ENCODE measurements at places on chromosomes 2 and 18.

DNA sequence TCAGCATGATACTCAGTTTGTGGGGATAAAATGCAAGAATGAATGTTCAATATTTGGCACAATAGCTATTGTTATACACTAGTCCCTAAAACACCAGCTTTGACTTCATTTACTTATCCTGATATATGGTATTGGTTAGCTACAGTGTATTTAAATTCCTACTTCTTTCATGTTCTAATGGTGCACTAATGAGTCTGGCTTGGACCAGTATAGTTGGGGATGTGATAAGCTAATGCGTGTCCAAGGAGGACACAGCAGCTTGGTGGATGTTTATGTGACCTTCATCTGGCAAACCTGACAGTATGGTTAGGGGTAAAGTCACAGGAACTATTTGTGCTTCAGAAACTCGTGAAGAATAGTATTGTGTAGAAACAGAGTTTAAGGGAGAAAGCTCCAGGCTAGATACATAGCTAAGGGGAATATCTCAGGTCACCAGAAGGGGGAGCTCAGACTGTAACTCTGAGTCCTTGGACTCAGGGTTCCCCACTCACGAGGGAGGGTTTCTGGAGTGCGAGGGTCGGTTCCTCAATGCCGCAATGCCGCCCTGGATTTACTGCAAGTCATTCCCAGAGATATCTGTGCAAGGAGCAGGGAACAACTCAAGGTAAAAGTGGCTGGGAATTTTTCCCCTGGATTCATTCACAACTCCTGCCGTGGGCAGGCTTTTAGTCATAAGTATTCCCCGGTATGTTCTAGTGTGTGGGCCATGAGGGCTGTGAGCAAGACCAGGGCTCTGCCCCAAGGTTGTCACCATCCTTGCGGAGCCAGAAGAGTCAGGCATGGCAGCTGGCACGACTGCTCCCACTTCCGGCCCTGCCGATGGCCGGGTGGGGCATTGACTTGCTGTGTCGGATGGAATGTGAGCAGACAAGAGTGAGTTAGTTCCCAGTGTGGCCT, 14.5 kb downstream of the IL1R2 start:
- DNase-seq = no peak

- DNase-seq = no peak
Measured at GRCh38 chr18:56391931-56392590, 246.3 kb downstream of the TXNL1 start.

DNA sequence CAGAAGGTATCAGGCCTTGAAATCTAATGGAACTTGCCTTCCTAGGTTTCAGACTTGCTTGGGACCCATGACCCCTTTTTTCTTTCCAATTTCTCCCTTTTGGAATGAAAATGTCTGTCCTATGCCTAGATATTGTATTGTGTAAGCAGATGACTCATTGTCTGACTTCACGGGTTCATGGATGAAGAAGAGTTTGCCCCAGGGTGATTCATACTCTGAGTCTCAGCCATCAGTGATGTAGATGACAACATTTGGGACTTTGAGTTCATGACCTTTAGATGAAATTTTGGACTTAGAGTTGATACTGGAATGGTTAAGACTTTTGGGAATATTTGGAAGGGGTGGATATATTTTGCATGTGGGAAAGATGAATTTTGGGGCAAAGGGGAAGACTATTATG, 11.2 kb upstream of the SCYGR5 start:
- DNase-seq = no peak

GRCh38 chr2:110655701-110656100, 22.2 kb downstream of the BUB1 start:
- DNase-seq = no peak

DNA sequence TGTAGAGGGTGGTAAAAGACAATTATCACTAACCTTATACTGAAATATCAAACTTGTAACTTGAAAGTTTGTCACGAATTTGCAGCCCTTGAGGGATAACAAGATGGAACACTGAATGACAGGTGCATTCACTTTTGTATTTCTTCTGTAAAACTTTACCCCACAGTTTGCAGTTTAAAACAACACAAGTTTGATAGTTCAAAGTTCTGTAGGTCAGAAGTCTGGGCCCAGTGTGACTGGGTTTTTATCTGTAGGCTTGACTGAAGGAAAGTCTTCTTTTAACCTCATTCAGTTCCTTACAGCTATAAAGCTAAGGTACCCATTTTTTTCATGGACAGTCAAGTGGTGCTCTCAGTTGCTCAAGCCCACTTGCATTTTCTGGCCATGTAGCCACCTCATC, 257.1 kb upstream of the NRXN1 start:
- no peak for DNase-seq

DNA sequence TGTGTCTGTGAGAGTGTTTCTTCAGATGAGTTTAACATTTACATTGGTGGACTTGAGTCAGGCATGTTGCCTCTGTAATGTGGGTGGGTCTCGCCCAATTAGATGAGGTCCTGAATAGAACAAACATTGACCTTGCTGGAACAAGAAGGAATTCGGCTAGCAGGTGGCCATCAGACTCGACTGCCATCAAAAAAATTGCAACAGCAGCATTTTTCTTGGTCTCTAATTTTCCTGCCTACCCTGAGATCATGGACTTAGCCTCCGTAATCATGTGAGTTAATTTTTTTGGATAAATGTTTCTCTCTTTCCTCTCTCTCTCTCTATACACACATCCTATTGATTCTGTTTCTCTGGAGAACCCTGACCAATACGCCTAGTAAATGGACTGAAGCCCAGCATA, 83.8 kb upstream of the ST6GAL2 start:
- no peak for DNase-seq

DNA sequence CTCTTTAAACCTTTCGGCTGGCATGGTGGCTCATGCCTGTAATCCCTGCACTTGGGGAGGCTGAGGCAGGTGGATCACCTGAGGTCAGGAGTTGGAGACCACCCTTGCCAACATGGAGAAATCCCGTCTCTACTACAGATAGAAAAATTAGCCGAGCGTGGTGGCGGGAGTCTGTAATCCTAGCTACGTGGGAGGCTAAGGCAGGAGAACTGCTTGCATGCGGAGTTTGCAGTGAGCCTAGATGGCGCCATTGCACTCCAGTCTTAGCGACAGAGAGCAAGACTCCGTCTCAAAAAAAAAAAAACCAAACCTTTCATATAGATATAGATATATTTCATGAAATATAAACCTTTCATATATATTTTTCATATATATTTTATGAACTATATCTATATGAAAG, 864.7 kb downstream of the TRIB2 start:
- no peak for DNase-seq

DNA sequence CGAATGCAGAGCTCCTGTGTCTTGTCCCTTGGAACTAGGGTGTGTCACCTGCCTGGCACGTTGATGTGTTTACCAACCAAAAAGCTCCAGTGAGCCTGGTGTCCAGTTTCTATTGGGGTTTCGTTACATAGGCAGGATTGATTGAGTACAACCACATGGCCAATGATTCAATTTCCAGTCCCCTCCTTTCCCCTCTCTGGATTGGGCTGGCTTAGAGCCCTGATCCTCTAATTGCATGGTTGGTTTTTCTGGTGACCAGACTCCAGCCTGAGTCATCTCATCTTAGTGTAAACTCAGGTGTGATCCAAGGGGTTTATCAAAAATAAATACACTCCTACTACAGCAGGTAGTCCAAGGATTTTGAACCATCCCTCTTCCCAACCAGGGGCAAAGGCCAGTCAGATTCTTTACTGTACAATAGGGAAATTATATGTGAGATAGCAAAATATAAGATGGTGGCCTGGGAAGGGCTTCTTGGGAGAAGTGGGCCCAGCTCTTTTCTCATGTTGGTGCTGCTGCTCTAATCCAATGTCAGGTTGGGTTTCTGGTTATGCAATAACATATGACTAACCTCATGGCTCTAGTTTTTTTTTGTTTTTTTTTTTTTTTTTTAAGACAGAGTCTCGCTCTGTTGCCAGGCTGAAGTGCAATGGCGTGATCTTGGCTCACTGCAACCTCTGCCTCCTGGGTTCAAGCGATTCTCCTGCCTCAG, 64.7 kb upstream of the MGAT5 start:
- DNase-seq = no peak

DNA sequence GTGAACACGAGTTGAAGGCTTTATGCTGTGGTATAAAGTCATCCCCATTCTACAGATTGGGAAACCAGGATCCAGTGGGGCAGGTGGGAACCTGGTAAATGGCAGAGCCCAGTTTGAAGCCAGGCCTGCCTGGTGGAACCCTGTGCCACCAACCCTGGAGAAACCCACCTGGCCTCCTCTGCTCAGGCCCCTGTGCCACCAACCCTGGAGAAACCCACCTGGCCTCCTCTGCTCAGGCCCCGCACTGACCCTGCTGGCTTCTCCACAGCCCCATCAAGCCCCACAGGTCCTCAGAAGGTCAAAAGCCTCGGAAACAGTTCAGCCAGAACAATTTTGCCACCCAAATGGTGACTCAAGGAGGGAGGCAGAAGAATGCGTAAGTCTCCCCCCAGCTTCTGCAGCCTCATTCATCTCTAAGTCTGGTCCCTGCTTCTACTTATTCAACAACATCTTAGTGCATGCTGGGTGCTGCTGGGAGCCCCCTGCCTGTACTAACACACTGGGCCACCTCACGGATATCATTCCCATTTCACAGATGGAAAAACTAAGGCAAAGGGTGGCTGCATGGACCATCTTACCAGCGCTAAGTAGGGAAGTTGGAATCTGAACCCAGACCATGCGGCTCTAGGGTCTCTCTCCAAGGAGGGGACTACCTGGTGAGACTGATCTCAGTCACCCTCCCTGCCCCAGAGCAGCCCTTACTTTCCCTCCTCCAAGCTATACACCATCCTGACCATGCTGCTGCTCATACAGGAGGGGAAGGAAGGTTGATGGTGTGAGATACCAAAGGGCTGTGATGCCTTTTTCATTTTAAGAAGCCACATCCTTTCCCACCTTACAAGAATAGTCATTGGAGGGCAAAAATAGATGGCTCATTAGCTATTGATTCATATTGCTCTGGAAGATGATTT, 93.7 kb upstream of the ID2 start:
- DNase-seq = no peak

- DNase-seq = no peak
Measured at GRCh38 chr2:70094171-70094977, 7.1 kb downstream of the PCBP1 start.

GRCh38 chr2:239736358-239737143, 288.6 kb downstream of the NDUFA10 start:
- DNase-seq = no peak

DNA sequence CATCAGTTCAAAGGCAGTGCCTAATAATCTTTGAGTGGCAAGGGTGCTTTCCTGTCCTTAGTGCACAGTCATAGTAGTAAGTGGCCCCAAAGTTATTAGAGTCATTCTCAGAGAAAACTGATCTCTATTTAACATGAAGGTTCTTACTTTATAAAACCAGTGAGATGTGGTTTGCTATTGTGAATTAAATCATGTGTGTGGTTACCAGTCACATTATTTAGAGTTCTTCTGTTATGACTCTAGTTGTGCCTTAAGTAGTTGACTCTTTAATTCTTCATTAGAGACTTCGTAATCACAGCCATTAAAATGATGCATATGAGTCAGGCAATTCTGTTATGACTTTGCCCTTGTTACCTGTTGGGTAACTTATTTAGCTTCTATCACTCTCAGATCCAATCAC, 1392.9 kb upstream of the ACVR2A start:
- DNase-seq = no peak

- DNase-seq = no peak
Measured at GRCh38 chr2:29443627-29444026, 328.4 kb downstream of the CLIP4 start.

DNA sequence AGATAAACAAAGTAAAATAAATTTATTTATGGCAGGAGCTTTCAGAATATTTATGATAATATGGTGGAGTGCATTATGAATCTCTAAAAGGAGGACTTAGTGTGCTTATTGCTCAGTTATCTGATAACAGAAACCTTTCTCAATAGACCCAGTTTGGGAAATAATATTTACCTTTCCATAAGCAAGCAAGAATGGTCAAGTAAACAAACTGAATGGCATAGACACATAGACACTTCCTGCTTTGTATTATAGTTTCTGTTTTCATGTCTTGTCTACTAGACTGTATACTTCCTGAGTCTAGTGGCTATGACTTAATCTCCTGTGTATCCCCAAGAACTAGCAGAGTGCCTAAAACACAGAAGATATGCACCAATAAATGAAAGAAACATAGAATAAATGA, 87.8 kb downstream of the UPP2 start:
- DNase-seq = no peak

DNA sequence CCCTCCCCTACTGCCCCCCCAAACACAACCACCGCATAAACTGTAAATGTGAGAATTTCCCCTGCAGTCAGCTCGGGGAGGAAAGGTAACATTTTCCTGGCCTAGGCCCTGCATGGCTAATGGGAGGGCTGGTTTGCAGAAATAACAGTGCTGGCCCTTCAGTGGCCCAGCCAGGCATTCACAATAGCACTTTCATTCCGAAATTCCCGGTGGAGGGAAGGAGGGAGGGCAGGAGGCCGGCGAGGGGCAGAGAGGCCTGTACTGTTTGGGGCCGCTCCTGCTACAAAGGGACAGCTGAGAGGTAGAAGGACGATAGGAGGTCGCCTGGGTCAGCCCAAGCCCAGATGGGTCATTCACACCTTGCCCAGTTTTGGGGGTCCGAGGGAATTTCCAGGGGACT, 11.3 kb downstream of the CYP26B1 start:
- no peak for DNase-seq

- no peak for DNase-seq
Measured at GRCh38 chr2:238966072-238966937, 118.4 kb downstream of the TWIST2 start.

GRCh38 chr2:171158036-171158789, 2.5 kb downstream of the TLK1 start:
- DNase-seq = no peak

GRCh38 chr2:207423886-207424285, 105.9 kb upstream of the CREB1 start:
- no peak for DNase-seq

DNA sequence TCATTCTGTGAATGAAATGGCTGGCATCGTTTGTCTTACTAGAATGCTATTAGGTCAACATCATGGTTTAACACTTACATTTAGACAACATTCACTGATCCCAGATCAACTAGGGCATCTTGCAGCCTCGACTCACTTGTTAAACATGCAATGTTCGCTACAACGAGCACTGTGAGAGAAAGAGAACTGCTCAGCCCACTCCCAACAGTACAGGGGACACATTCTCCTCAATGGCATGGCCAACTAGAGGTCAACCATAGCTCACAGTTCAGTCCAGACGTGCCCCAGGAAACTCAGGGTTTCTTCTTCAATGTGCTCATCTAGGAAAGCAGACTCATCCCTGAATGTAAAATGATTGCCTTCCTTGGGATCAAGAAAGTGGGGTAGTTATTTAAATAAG, 5.9 kb downstream of the WIPF1 start:
- DNase-seq = no peak

DNA sequence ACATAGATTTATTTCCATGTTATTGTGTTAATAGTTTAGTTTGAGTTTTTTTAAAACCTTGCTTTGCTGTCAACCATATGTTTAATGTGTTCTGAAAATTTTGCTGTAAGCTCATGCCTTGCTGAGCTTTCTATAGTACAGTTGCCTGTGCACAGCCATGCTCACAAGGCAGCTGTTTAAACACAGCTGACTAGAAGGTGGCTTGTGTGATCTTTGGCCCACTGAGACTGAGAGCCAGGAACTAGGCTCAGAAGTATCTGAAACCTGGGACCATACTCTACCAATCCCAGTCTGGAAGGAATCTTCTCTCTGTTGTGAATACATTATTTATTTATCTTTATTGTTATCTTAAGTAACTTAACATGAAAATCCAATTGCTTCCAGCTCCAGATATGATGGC, 350.5 kb downstream of the KIAA1328 start:
- no peak for DNase-seq

- no peak for DNase-seq
Measured at GRCh38 chr2:75607988-75608683, 38.4 kb upstream of the MRPL19 start.
